ENCODE measurements at places on chromosomes 1 and 21.

DNA sequence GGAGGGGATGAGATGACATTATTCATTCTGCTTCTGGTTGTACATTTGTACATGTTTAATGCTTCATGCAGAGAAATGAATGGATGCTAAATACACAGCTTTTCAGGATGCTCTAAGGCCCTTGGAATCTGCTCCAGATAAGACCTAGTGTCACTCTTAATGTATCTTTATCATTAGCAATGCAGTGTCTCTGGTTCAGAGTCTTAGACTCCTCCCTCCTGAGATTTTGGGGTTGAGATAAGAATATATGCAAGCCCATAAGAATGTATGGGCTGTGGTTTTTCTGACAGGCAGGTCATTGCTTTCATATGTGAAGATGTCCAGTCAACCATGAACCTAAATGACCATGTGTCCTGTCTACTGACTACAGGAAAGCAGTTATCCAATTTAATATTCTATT lies 415.5 kb downstream of the RPS6KC1 start:
- no peak for DNase-seq

GRCh38 chr1:36419569-36419968 lies 21.9 kb upstream of the LSM10 start:
- no peak for DNase-seq

- DNase-seq = no peak
Observed at GRCh38 chr21:44381874-44382273, 28.5 kb downstream of the TRPM2 start.

DNA sequence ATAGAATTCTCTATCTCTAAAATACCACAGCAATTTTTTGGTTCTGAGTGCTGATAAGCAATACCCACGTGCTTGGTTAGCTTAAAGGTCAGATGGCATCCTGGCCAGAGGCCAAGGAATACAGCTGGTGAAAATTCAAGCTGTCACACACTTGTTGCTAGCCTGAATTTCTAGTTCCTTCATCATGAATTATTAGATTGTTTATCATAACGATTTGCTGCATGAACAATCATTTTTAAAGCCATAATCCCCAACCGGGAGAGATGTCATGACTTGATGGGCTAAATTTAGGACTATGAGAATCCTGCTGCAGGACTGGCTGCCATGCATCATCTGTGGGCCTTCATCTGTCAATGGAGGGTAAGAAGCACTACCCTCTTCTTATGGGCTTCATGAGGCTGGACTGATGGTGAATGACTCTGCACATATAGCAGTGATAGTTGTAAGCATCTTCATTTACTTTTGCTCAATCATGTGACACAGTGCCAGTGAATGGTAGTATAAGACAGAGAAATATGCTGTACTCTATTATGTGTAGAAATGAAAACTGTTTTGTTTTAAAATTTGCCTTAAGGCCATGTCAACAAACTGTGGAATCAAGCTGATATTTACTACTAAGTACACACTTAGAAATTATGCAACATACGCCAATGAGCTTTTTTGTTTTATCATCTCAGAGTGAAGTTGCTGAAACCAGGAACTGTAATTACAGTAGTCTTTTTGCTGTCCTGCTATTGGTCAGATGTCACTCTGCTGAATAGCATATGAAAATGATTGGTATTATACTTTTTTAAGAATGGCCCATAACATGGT lies 80.5 kb upstream of the RALGPS2 start:
- no peak for DNase-seq

DNA sequence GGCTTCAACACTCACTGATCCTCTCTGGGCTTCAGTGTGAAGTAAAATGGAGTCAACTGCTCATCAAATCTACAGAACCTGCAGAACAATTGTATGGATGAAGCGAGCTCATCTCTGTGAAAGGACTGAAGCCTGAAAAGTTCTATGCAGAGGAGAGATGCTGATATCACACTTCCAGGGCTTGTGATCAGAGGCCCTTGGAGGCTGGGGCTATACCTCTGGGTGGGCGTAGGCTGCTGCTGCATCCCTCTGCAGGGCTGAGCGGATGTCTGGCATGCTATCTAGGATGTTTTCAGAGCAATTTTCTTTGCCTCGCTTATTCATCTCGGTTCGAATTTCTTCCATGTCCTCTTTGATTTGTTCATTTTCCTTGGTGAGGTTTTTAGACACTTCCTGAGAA lies 17.6 kb downstream of the OLFML2B start:
- no peak for DNase-seq

GRCh38 chr1:47755101-47755990 lies 241.8 kb downstream of the TRABD2B start:
- peak; percentile 49 for DNase-seq

DNA sequence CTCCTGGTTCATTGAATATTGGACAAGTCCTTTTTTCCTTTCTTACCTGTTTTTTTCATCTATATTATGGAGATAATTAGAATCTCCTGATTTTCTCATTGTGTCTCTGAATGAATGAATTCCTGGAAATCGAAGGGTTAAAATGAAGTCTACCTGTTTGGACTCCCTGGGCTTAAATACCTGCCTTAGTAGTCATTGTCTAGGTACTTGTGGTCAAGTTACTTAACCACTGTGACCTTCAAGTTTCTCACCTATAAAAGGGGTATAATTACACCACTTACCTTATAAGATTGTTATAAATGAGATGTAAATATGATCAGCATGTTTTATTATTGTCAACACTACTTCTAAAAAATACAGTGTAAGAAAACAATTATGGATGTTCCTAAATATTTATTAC lies 9.0 kb upstream of the TBX19 start:
- DNase-seq = no peak

DNA sequence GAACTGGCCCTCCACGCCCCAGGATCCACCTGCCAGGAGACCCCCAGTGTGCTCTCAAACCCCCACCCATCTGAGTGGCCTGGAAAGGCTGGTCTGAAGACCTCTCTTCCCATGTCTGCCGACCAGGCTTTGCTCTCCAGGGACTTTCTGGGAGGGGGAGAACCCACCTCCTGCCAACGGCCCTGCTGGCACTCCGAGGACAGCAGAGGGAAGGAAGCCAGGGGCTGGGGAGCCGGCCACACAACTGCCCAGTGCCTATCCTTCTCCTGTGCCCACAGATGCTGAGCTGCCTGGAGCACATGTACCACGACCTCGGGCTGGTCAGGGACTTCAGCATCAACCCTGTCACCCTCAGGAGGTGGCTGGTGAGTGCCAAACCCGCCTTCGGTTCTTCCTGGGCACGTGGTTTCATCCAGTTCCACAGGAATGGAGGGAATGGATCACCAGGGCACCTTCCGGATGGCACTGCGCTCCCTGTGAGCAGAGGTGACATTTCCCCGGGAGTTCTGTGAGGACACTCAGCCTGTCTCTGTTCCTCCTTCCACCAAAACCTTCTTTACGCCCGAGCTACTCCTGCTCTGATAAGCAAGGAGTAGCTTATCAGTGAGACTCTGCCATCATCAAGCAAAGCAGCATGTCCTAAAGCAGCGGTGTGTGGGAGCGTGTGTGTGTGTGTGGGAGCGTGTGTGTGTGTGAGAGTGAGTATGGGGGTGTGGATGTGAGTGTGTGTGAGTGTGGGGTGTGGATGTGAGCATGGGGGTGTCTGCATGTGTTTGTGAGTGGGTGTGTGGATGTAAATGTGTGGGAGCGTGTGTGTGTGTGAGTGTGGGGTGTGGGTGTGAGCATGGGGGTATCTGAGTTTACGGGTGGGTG lies 105.5 kb downstream of the PDE9A start:
- DNase-seq = no peak

GRCh38 chr1:119475866-119476439 lies 31.1 kb upstream of the HSD3B1 start:
- no peak for DNase-seq

DNA sequence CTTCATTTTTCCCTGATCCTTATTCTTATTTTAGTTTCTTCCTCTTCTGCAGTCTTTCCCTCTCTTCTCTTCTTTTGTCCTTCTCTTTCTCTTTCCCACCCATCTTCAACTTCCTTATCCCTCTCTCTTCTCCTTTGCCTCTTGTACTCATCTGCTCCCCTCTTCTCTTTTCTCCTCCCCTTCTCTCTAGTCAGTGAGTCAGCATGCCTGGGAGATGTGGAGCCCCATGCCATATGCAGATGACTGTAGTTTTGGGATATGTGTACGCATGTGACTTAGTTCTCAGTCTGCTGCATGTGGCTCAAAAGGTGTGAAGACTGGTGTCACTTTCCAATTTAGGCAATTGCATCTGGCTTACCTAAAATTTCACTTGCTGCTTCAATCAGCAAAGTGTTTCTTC lies 10.4 kb downstream of the DNAJC6 start:
- no peak for DNase-seq

DNA sequence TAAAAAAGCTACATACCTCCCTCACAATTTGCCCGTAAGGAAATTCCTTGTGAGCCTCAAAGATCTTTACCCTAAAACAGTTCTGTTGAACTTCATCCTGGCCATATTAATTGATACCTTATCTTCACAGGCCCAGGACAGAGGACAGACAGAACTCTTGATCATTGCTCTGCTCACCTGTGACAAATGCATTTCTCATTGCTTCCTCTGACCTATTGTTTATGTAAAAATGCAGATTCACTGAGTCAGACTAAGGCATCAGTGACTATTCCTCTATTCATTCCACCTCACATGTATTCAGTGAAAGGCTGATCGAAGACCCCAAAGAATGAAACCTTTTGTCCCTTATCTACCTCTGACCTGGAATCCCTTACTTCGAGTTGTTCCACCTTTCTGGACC lies 61.0 kb downstream of the BACH1 start:
- no peak for DNase-seq

DNA sequence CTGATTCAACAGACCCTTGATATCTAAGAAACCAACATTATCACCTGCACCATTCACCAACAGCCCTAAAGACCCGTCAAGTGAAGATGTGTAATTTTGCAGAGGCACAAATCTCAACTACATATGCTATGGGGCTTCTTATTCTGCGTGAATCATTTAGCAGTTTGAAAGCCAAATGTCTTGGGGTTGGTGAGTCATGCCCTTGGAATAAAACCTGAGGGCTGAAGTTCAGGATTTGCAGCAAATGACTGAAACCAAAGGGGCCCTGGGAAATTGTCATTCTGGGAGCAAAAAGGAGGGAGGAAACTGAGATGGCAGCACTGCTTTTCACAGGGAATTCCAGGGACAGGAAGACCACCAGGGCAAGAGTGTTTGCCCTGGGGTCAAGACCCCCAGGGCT lies 79.2 kb upstream of the TNR start:
- DNase-seq = no peak

DNA sequence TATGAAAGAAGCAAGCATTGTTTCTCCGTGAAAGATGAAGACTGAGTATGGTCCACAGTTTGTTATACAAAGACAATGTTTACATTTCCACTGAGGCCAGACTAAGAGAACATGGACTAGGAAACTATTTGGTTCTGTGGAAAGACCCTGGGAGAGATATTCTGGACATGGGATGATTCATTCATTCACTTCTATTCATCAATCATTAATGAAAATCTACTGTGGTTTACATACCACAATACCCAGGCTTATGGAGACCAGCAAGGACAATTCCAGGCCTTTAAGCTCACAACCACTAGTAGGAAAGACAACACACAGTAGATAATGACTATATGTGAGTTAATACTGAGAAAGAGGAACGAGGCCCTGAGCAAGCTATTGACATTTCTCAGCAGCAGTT lies 125.4 kb downstream of the TBX15 start:
- DNase-seq = no peak

DNA sequence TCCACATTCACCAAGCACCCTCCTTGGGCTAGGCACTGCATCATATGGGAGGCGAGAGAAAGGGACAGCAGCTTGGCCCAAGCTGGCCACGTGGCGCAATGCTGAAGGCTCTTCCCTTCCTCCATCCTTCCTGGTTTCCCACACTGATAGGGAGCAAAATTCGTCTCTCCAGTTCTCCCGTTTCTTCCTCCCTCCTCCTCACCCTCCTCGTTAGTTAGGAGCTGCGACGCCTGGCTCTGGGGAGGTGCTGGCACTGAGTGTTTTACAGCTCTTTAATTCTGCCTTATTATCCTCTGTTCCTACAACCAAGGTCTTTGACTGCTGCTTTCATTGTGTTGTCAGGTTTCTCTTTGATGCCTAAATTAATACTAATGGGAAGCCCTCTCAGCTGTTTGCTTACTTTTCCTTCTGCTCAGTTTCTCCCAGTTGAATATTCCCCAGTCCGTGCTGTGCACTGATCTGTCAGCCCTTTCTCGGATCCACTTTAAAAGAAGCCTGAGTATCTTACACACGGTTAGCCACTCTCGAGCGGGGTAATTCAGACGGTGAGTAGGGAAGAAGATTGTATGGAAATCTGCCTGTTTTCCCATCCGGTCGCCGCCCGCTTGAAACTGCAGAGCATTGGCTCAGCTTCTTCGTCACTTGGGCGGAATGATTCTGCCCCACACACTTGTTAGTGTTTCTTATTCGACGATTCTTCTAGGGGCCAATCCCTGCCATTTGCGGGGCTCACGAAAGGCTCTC lies 56.2 kb upstream of the SMYD2 start:
- DNase-seq = no peak

GRCh38 chr1:41241354-41241748 lies 755 bp downstream of the SCMH1 start:
- DNase-seq = peak; percentile 45

DNA sequence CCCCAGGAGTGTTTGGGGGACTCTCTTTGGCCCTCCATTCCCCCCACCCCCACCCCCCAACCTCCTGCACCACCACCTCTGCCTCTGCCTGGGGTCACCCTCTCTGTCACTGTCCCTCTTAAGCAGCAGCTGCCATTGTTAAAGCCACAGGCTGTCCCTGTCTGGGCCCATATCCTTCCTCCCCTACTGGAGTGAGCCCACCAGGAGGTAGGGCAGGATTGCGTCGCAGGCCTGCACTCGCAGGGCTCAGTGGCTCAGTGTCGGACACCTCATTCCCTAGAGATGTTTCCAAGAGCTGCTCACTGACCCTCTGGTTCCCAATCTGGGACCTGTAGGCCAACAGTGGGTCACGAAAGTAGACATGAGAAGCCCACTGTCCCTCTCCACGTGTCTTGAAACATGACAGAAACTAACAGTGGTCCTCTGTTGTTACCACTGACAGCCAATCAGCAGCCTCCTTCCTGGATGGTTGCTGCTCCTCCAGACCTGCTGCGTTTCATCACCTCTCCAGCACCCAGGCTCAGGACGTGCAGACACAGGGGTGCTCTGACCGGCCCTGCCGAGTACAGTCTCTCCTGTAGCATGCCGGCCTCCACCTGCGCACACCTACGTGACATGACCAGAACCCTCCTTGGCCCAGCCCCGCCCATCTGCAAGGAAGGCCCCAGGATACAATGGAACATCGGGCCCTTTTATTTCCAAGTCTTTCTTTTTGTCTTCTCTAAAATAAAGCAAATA lies 7.7 kb downstream of the PRDM15 start:
- DNase-seq = no peak

- no peak for DNase-seq
Observed at GRCh38 chr21:29315131-29315749, 16.5 kb downstream of the BACH1 start.

GRCh38 chr1:200512191-200512590 lies 102.4 kb upstream of the ZNF281 start:
- DNase-seq = no peak

DNA sequence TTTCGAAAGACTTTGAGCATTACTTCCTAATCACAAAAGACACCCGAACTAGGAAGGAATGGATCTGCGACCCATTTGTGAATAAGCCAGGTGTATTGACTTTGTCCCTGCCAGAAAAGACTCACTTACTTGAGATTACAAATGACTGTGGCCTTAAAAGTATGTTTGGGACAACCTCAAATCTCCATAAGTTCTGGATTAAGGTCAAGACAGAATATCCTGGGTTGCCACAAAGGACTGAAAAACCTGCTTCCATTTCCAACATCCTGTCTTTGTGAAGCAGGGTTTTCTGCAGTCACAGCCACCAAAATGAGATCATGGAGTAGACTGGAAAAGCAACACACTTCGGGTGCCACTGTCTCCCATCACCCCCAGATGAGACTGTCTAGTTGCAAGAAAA lies 537.4 kb upstream of the ZRANB2 start:
- DNase-seq = no peak

Measured in stimulated activated CD4-positive, alpha-beta T cell treated with anti-CD3 and anti-CD28 coated beads, Interleukin-4, amount 100 ng/mL, for 4 hours (primary cell).